Hematopoietic multipotent progenitor cell treated with erythropoietin and hydrocortisone succinate and interleukin-3 and kit ligand, for 8 days (in vitro differentiated cells): ENCODE measurements at places on chromosomes 11 and 22.

GRCh38 chr11:10418259-10418949 is 36.7 kb upstream of the AMPD3 start:
- DNase-seq = no peak

DNA sequence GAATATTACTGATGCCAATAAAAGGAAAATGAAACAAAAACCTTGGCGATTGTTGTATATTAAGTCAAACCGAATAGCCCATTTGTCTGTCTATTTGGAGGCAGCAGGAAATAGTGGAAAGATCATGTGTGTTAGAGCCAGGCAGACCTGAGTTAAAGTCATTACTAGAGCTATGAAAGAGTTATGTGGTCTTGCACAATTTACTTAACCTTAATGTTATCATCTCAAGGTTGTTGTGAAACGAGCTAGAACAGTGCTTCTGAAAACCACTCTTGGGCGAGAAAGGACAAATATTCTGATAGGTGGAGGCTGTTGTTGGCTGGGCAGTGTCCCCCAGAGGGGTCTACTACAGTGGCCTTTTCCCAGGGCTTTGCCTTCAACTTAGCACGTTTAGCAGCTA is 60.0 kb upstream of the NUP160 start:
- no peak for DNase-seq

DNA sequence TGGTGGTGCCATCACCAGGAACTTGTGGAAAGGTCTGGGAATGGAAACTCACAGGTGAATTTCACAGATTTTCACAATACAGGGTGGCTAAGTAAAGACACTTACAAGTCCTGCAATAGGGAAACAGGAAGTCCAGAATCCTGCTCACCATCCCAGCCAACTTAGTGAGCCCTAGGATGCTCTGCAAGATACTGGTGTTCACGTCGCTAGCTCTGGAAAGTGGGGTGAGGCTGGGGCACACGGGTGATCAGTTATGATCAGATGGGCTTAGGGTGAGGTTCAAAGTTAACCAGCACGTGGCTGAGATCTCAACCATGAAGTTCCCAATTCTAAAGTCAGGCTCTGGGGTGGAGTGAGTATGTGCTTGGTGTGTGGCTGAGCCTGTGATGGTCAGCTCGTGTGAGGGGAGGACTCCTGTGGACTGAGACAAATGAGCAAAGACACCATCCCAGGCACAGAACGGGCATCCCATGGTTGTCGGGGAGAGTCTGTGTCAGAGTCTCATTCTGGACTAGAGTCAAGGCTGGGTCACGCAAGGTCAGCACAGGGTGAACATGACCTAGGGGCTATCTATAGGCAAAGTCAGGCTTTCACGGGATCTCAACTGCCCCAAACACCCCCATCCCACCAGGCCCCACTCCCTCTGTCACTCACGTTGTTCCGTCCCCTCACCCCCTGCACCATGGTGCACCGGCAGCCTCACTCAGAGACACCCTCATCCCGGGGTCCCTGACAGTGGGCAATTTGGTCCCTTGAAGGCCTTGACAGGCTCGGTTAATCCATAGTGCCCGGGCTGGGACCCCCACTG is 23.9 kb downstream of the IGLL5 start:
- no peak for DNase-seq

- DNase-seq = peak; percentile 66
Observed at GRCh38 chr11:118789501-118790356, 1.2 kb downstream of the DDX6 start.

DNA sequence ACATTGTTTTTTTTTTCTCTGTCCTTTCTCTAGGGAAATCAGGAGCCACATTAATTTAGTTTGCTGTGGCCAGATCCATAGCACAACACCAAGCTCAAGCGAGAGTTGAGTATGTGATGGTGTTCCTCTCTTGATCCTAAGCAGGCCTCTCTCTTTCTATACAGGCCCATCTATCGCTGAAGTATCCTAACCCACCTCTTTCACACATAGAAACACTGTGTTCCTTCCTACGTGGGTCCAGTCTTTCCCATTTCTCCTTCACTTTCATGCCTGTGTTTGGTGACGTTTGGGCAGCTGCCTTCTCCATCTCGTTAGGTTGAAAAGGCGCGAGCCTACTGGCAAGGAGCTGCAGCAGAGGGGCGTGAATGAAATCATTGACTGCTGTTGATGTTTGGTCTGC is 2.4 kb downstream of the PACS1 start:
- no peak for DNase-seq

GRCh38 chr11:129061492-129062230 is 119.0 kb upstream of the TP53AIP1 start:
- no peak for DNase-seq

- DNase-seq = peak; percentile 84
Observed at GRCh38 chr11:78564490-78565467, 9.9 kb downstream of the NARS2 start.

DNA sequence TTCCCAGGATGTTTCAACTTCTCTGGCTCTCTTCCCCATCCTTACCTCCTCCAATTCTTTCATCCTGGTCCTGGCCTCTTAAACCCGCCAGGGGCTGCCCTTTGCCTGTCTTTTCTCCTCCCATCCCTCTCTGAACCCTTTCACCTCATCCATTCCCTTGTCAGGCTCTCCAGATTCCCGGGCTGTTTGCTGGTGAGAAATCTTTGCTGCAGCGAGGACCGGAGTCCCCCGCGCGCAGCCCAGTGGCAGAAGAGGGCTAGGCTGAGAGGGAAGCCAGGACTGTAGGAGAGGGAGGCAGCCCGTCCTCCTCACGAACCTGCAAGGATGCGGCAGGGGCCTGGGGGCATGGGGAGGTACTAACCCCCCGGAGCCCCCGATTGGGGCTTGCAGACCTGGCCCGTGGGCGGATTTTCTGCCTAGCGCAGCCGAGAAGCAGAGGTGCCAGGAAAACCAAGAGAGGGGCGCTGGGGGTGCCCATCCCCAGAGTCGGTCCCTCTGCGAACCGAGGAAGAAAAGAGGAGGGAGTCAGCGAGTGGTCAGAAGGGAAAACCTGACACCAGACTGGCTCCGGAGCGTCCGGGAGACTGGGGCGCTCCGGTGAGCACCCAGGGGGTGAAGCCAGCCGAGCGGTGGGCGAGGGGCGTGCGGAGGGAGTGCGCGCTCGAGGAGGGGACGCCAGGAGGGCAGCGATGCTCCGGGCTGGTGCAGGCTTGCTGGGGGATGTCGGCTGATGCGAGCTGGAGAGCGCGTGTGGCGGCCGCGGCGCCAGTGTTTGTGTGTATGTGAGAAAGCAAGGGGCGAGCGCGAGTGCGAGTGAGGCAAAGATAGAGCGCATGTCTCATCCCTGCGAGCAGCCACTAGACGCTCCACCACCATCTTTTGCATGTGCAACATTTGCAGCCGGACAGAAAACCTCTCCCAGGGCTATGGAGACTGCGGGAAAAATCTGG is at the start of gene GRIA4:
GRIA4 (plus strand) TSS at position 242 of the 950 bp plus-strand sequence. CDS start 925 bp downstream, outside the sequence.
- no peak for DNase-seq

DNA sequence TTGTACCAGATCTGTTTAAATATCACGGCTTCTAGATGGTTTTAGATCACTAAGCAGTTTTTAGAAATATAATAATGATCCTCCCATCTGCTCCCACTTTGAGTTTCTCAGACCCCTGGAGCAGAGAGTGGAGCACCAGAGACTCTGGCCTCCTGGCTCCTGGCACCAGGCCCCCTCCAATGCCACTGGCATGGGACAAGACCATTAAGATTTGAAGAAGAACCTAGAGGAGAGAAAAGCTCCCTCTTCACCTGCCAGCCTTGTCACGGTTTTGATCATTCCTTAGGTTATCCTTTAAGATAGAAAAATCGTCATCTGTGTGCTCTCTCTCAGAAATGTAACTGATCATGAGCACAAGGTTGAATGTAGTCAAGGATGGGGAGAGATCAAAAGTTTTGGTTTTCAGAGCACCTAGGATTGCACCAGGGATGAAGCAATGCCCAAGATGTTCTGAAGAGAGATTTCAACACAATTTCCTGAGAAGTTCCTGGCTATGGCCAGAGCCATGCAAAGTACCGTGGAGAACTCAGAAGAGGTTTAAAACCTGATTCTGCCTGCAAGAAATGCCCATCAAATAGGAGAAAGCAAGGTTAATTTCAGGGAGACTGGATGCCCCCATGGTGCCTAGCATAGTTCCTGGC is 22.2 kb downstream of the IL10RA start:
- no peak for DNase-seq

DNA sequence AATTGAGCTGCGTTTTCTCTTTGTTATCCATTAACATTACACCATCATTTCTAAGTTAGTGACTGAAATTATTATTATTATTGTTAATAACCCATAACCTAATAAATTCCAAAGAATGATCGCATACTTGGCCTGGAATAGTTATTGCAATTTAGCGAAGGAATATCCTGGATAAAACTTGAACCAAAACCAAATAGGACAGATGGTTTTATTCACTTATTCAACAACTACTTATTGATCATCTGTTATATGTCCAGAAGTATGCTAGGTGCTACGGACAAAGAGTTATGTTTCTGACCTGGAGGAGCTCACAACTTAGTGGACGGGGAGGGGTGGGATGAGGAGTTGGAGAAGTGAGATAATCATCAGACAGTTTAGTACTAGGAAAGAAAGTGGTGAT is 44.8 kb upstream of the ARHGAP20 start:
- no peak for DNase-seq

DNA sequence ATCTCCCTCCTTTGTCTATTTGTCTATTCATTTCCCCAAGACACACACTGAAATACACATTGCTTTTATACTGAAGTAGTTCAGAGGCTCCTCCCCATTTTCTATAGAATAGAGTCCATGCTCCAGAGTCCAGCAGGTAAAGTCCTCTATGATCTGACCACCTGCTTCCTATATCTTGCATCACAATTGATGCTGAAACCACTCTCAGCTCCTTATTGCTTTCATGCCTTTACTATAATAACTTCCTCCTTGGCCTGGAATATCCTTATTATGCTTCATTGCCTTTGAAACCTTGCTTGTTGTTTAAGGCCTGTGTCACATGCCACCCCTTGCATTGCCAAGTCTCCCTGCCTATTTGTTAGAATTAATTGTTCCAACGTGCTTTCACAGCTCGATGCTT is 12.6 kb downstream of the OR6Q1 start:
- DNase-seq = no peak

- DNase-seq = no peak
Observed at GRCh38 chr22:29654882-29655281, 51.4 kb downstream of the NF2 start.
